ENCODE measurements at places on chromosomes 11 and 22.

GRCh38 chr22:24087071-24087795 lies 76.1 kb downstream of the CABIN1 start:
- DNase-seq, result no peak

- DNase-seq, result peak; percentile 58
Observed at GRCh38 chr11:92886243-92886905, 83.1 kb upstream of the MTNR1B start.

- no peak for DNase-seq
Observed at GRCh38 chr22:23415490-23415851, 164.6 kb downstream of the IGLL1 start.

DNA sequence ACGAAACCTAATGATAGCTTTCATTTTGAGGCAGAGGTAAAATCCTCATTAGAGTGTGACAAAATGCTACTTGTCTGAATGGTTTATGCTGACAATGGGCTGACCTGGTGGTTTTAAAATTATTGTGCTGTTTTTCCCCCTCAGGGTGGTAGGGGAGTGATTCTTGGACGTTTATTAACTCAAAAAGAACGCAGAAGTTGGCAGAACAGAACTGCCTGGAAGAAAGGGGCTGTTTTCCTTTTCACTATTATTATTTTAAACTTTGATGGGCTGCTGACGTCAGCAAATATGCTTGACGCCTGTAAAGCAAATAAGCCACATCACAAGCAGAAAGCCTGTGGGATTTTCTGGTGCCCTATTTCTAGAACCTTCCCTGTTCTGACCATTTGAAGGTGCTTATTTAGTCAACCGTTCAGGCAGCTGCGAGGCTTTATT lies 4.0 kb downstream of the RASSF10 start:
- no peak for DNase-seq

DNA sequence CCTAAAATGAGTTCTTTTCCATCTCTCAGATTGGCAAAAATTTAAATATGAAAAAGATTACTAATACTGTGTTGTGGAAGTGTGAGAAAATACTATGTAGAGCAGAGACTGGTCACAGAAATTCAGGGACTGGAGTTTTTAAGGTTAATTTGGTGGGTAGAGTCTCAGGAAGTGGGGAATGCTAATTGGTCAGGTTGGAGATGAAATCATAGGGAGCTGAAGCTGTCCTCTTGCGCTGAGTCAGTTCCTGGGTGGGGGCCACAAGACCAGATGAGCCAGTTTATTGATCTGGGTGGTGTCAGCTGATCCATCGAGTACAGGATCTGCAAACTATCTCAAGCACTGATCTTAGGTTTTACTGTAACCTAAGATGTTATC lies 29.4 kb upstream of the TMEM86A start:
- DNase-seq, result no peak

DNA sequence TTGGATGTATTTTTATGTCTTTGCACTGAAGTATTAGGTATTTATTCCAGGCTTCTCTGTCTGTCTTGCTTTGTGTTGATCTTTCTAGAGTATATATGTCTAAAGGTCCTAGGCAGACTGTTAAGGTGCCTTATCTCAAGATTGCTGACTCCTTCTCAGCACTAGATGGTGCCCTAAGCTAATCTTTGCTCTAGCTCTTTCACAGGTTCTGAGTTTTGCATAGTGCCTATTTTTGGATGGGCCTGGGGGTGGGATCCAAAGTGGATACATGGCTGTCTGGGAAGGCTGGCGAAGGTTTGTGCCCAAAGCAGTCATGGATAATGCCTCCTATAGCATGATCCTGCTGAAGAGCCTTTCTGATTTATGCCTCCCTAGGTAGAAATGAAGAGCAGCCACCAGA lies 154.9 kb downstream of the TRPC6 start:
- no peak for DNase-seq

DNA sequence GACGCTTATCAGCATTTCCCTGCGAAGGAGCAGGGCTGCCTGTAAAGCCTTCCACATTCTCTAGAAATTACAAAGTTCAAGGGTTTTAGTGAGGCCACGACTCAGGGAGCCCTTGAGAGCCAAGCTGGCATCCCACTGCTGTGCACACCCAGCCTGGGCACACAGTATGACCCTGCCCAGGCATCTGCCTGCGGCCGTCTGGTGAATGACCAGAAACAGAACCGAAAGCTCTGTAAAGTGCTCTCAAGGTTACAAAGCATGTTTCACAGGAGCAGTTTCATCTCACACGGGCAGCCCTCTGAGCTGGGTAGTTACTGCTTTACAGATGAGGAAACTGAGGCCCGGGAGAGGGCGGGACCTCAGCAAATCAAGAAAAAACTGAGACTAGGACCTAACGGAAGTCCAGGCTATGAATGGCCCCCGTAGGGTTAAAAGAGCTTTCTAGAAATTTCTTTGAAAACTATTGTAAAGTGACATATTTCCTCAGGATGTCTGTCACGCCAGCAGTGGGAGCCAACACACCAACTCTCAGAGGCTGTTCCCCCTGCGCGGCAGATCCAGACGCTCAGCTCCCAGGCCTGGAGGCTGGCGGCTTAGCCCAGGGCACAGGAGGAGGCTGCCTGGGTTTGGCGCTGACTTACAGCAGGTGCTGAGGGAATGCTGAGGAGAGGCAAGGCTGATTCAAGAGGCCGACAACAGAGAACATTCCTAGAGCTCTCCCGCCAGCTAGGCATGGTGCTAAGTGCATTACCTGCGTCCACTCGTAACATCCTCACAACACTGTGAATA lies 7.7 kb upstream of the TCF20 start:
- DNase-seq, result no peak

DNA sequence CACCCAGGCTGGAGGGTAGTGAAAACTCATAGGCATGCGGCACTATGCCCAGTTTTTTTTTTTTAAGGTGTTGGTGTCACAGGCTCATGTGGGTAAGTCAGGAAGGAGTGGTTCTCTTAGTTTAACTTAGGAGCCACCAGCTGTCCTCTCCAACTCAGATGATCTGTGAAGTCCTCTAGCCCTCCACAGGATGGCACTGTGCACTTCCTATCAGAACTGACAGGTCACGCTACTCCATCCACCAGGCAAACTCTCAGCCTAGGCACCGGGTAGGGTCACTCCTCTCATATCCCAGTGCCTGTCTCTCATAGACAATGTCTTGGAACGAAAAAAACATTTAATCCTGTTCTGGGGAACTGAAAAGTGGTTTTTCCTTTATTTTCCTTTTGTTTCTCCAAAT lies 16.5 kb downstream of the NAP1L4 start:
- no peak for DNase-seq

GRCh38 chr22:42297778-42298177 lies 27.3 kb upstream of the TCF20 start:
- DNase-seq, result no peak

DNA sequence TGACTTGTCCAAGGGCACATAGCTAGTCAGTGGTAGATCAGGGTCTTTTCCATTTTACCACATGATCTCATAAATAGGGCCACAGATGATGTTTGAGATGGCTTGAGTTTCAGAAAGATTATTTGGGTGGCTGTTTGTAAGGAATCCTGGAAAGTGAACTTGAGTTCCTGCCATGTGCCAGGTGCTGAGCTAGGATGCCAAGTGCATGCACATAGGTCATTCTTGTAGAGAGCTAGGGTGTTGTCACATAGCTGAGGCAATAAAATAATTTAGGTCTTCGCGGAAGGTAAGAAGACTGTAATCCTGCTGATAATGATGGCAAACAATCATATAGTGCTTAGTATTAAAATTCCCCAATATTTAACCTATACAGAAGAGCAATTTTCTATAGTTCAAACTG lies 1162.6 kb upstream of the TENM4 start:
- DNase-seq, result no peak

DNA sequence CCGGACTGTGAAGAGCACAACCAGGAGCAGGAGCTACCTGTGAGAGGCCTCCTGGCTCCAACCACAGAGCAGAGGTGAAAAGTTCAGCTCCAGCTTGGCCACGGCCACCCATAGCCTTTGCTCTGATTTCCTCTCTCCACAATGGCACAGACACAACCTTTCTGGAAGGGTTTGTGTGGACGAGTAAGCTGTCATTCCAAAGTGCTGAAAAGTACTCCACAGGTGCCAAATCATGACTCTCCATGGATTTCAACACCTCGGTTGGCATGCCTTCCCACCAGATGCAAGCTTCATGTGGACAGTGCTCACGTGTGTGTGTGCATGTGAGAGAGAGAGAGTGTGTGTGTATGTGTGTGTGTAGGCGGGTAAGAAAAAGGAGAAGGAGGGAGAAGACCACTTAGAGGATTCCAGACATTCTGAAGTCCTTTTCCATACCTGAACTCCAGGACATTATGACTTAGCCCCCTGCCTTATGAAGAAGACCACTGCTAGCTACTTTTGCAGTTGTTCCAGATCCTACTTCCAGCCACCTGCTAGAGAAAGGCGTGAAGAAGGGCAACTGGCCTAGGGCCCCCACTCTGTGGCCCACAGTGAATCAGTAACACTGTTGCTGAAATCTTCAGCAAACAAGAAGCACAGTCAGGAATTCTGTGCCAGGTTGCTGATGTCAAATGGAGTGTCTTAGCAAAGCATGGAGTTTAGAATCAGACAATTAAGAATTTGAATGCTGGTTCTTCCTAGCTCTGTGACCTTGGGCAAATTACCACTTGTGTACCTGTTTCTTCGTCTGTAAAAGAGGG lies 13.9 kb upstream of the NAV2 start:
- no peak for DNase-seq
